ENCODE measurements at places on chromosomes 5 and 9. TPM values are rescaled to one million over a fixed set of nuclear protein-coding genes. Genes with fewer than 3 reads are reported as not detected.

The SLC6A18 gene
- not detected for total RNA-seq

The ENG gene
- total RNA-seq = 140 TPM

DNA sequence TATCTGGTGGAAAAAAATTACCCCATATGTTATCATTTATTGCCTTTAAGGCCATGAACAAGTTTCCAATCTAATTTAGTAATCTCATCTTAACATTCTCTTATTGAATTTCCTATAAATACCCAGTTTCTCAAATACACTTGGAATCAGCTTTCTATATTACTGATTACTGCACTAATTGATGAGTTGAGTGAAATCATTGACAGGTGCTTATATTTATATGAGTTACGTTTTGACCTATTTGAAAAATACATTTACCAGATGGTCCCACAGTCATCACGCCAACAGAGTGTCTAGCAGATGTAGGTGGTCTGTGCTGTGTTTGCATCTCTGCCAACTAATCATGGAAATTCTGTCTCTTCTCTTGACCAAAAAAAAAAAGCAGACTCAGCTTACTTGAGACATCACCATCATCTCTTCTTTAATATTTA, 307.3 kb upstream of the NREP start:
- H3K4me3 ChIP-seq = no peak overlapping the region
- H3K36me3 ChIP-seq = peaks cover 1% of the 10 kb centered on the region
- peaks cover 4% of the 10 kb centered on the region for H3K4me1 ChIP-seq
- no peaks in the 10 kb centered on the region for H3K27me3 ChIP-seq

GRCh38 chr5:43256261-43256966, 56.8 kb downstream of the HMGCS1 start:
- no peaks in the 10 kb centered on the region for H3K36me3 ChIP-seq
- peaks cover 46% of the 10 kb centered on the region for H3K27me3 ChIP-seq
- no peak overlapping the region for H3K4me3 ChIP-seq
- H3K4me1 ChIP-seq = no peaks in the 10 kb centered on the region
- no peak overlapping the region for H3K27ac ChIP-seq
- no peak for DNase-seq

- H3K27me3 ChIP-seq = no peaks in the 10 kb centered on the region
- peaks cover 13% of the 10 kb centered on the region for H3K4me1 ChIP-seq
- H3K27ac ChIP-seq = no peak overlapping the region
- H3K4me3 ChIP-seq = no peak overlapping the region
- H3K36me3 ChIP-seq = no peaks in the 10 kb centered on the region
Measured at GRCh38 chr9:131695836-131696460, 43.9 kb downstream of the RAPGEF1 start.

The IFNA13 gene
- total RNA-seq = not detected

DNA sequence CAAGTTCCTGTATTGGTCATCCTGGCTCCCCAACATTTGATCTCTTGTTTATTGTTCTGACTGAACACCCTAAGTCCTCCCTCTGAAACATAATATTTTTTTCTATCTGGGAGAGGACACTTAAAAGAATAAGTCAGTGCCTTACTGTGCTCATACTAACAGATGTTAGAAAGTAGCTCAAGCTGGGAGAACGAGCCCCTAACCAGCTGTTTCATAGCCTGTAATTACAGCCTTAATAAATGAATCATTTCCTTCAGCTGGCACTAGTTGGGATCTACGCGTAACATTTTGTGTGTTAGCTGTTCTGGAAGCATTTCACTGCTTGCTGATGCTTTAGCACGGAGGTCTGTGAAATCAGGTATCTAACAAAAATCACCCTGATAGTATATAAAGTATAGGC, 345.9 kb upstream of the RIOK2 start:
- no peaks in the 10 kb centered on the region for H3K36me3 ChIP-seq
- peaks cover 15% of the 10 kb centered on the region for H3K4me1 ChIP-seq
- peaks cover 2% of the 10 kb centered on the region for H3K27me3 ChIP-seq

The TSSK1B gene
- 0.42 TPM for total RNA-seq
